Urinary bladder (tissue), 4 donors: ENCODE measurements at places on chromosomes 5 and 9. TPM values are rescaled to one million over a fixed set of nuclear protein-coding genes. Genes with fewer than 3 reads are reported as not detected.

- no peak for DNase-seq
Measured at GRCh38 chr5:14672082-14672481, 7.6 kb downstream of the OTULIN start.

Gene C9orf43
- 0.74 TPM for total RNA-seq

Gene MAMDC4
- total RNA-seq: 3.0 TPM

DNA sequence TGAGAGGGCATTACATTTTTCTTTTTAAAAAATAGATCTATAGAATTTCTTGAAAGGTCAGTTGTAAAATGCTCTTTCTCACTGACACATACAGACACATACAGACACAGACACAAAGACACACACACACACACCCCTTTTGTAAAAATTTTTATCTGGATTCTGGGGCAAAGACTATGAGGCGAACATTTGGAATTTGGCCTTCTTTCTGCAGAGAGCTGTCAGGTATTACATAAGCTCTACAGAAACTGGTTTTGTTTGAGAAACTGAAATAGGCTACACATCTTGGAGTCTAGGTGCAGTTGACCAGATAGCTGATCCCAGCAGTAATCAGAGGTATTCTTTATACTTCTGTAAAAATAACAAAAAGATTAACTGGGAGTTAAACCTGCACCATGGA is 315.9 kb upstream of the RPS23 start:
- no peak for DNase-seq
